ENCODE measurements at places on chromosomes 12 and 14. TPM values are rescaled to one million over a fixed set of nuclear protein-coding genes. Genes with fewer than 3 reads are reported as not detected.

DNA sequence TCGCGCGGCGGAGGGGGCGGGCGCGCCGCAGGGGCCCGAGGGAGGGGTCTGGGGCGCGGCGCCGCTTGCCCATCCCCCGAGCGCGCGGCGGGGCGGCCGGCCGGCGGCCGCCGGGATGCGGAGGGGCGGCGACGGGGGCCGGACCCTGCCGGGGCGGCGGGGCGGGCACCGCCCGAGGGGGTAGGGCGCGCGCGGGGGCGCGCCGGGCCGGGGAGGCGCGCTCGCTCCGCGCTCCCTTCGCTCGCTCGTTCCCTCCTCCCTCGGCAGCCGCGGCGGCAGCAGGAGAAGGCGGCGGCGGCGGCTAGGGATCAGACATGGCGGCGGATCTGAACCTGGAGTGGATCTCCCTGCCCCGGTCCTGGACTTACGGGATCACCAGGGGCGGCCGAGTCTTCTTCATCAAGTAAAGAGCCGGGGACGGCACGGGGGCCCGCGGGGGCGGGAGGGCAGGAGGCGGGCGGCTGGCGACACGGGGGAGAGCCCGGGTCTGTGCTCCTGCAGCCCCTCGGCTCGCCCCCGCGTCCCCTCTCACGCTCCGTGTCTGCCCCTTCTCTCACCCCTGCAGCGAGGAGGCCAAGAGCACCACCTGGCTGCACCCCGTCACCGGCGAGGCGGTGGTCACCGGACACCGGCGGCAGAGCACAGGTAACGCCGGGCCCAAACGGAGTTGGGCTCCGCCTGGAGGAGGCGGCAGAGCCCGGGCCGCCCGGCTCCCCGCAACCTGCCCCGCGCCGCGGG lies at the start of gene PLEKHA5:
PLEKHA5 (plus strand) TSS at position 248 of the 738 bp plus-strand sequence; CDS start at position 315, 67 bp downstream.
- H3K27me3 ChIP-seq: peaks cover 34% of the 10 kb centered on the region
- peak within 1 kb of the TSS; percentile 52 for H3K27ac ChIP-seq
- peaks cover 15% of the 10 kb centered on the region for H3K4me1 ChIP-seq

GRCh38 chr12:29066011-29066588 lies 83.0 kb upstream of the FAR2 start:
- no peaks in the 10 kb centered on the region for H3K36me3 ChIP-seq
- peaks cover 17% of the 10 kb centered on the region for H3K27me3 ChIP-seq
- no peak overlapping the region for H3K4me3 ChIP-seq
- no peak overlapping the region for H3K27ac ChIP-seq

- H3K27ac ChIP-seq: no peak overlapping the region
- no peak overlapping the region for H3K4me3 ChIP-seq
- DNase-seq: no peak
- no peaks in the 10 kb centered on the region for H3K27me3 ChIP-seq
Measured at GRCh38 chr12:34303091-34303870, 281.0 kb downstream of the ALG10 start.

GRCh38 chr12:28507033-28507432 lies 316.8 kb downstream of the CCDC91 start:
- no peaks in the 10 kb centered on the region for H3K36me3 ChIP-seq
- no peak for DNase-seq
- H3K4me1 ChIP-seq: no peaks in the 10 kb centered on the region

DNA sequence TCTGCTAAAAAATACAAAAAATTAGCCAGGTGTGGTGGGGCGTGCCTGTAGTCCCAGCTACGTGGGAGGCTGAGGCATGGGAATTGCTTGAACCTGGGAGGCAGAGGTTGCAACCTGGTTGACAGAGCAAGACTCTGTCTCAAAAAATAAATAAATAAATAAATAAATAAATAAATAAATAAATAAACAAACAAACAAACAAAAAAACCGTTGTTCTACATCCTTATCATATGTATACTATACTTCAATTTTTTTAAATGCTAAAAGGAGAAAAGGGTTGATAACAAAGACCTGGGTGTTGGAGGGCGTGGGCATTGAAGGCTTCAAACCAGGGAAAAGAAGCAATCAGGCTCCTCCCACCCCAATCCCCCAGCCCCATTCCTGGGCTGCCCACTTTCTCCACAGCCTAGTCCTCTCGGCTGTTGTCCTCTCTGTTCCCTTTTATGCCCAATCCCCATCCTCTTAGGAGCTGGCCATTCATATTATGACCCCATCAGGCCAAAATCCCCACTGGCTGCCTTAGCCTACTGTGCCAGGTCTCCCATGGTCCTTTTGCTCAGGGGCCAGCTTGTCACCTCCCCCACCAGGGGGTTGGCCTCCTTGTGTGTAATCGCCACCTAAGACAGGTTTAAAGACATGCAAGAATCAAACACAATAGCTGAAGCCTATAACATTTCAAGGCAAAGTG lies 30.2 kb downstream of the CLMN start:
- H3K4me1 ChIP-seq: no peaks in the 10 kb centered on the region
- H3K4me3 ChIP-seq: no peak overlapping the region
- H3K27ac ChIP-seq: no peak overlapping the region
- peaks cover 21% of the 10 kb centered on the region for H3K27me3 ChIP-seq
- no peak for DNase-seq

DNA sequence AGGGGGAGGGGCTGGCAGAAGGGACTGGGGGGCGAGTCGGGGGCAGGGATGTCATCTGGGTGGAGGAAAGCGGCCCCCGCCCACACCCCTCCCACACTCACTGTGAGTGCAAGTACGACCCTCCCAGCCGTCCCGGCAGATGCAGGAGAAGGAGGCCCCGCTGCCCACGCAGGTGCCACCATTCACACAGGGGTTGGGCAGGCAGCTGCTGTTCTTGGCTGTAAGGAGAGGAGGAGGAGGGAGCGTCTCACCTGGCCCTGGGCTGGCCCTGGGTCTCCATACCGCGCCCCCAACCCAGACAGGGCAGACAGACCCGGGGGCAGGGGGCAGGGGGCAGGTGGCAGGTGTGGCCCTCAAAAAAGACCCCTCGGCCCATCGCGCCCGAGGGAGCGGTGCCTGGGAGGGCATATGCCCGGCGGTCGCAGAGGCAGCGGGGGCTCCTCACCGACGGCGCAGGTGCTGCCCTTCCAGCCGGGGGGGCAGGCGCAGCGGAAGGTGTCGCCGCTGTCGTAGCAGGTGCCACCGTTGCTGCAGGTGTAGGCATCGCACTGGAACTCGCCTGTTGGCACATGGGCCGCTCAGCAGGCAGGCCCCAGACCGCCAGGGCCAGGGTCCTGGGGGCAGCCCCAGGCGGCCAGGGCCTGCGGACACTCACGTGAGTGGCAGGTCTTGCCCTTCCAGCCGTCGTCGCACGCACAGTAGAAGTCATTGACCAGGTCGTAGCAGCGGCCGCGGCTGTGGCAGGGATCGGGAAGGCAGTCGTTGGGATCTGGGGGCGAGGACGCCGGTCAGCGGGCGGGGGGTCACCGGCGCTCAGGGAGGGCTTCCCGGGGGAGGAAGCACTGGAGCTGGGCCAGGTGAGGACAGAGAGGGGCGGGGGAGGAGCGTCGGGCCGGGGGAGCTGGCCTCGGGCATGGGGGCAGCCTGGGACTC lies 20.6 kb downstream of the JAG2 start:
- no peaks in the 10 kb centered on the region for H3K27me3 ChIP-seq
- H3K27ac ChIP-seq: no peak overlapping the region
- DNase-seq: no peak
- H3K36me3 ChIP-seq: no peaks in the 10 kb centered on the region
- H3K4me3 ChIP-seq: no peak overlapping the region
- H3K4me1 ChIP-seq: no peaks in the 10 kb centered on the region

DNA sequence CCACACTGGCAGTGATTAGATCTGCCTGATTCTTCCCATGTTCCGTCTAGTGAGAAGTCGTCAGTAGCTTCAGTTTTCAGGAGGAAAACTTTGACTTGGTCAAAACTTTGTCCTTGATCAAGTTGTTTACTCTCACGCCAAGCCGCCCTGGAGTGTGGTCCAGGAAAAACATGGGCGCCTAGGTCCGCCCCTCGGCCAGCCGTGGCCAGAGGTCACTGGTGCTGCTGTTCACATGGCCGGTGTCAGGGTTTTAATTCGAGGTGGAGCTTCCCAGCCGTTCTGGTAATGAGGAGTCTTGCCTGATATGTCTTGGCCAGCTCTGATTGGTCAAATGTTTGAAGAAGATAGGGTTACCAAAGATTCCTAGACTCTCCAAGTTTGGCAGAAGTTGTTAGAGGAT lies 71.5 kb downstream of the PPP2R5C start:
- peaks cover 51% of the 10 kb centered on the region for H3K4me1 ChIP-seq
- H3K27ac ChIP-seq: no peak overlapping the region

GRCh38 chr12:103645202-103645601 lies 58.1 kb downstream of the STAB2 start:
- no peaks in the 10 kb centered on the region for H3K36me3 ChIP-seq
- no peak for DNase-seq
- H3K27ac ChIP-seq: no peak overlapping the region

- peaks cover 5% of the 10 kb centered on the region for H3K27me3 ChIP-seq
- peaks cover 15% of the 10 kb centered on the region for H3K4me1 ChIP-seq
- no peak for DNase-seq
- H3K4me3 ChIP-seq: no peak overlapping the region
- H3K36me3 ChIP-seq: peaks cover 10% of the 10 kb centered on the region
Measured at GRCh38 chr12:27573972-27574371, 50.0 kb downstream of the PPFIBP1 start.

DNA sequence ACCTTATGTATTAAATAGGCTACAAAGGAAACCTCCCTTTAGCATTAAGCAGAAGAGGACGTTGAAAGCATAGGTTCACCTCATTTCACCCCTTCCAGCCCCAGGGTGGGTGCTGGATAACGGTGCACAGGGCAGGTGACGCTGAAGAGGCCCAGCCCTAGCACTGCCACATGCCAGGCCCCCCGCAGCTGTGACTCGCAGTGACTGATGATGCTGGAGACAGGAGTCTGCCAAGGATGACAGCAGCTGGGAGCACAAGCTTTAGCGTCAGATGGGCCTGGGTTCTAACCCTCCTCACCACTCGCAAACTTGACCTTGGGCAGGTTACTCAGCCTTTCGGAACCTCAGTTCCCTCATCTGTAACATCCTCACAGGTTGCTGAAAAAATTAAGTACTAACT lies 76.7 kb downstream of the TBK1 start:
- H3K36me3 ChIP-seq: no peaks in the 10 kb centered on the region
- no peaks in the 10 kb centered on the region for H3K4me1 ChIP-seq
- DNase-seq: no peak
- H3K27ac ChIP-seq: no peak overlapping the region
- peaks cover 6% of the 10 kb centered on the region for H3K27me3 ChIP-seq

DNA sequence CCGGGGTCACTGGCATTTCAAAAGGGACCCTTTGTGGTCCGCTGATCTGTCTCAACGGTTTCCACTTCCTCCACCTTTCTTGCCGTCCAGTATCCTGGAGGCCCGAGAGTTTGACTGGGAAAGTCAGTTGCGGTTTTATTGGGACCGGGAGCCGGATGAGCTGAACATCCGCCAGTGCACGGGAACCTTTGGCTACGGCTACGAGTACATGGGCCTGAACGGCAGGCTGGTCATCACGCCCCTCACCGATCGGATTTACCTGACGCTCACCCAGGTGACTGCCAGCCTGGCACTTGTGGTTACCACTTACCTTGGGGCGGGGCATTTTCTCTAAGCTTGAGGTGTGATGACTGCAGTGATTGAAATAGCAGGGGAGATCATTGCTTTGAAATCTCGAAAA lies 83.8 kb downstream of the DNAH10 start:
- no peak overlapping the region for H3K27ac ChIP-seq
- no peak for DNase-seq
- no peaks in the 10 kb centered on the region for H3K36me3 ChIP-seq
- H3K4me3 ChIP-seq: no peak overlapping the region
- H3K4me1 ChIP-seq: peaks cover 3% of the 10 kb centered on the region

DPPA3 gene
- not detected for total RNA-seq

DNA sequence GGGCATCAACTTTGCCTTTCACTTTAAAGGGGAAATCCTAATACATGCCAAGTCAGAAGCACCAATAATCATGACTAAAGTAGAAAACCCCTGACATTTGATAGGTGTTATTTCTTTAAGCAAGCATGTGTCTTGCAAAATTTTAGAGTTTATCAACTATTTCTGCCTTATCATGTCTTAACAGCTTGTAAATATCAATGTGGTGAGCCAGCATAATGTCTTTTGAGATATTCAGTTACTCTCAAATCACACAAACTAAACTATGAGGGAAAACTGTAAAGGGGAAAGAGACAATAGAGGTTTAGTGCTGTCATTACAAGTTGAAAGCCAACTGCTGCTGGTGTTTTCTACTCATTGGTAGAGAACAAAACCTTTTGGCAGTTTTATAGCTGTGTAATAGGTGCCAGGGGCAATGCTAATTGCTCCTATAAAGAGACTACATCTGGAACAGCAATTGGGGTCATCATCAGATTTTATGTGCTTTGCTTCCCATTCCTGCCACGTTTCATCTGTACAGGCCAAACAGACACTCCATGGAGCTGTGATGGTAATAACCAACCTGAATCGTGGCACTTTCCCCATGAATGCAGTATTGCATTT lies 1027.4 kb downstream of the FSCB start:
- DNase-seq: no peak
- H3K4me1 ChIP-seq: no peaks in the 10 kb centered on the region
- no peaks in the 10 kb centered on the region for H3K36me3 ChIP-seq
- H3K27ac ChIP-seq: no peak overlapping the region
- no peaks in the 10 kb centered on the region for H3K27me3 ChIP-seq

E2F7 gene
- total RNA-seq: 17.7 TPM

DNA sequence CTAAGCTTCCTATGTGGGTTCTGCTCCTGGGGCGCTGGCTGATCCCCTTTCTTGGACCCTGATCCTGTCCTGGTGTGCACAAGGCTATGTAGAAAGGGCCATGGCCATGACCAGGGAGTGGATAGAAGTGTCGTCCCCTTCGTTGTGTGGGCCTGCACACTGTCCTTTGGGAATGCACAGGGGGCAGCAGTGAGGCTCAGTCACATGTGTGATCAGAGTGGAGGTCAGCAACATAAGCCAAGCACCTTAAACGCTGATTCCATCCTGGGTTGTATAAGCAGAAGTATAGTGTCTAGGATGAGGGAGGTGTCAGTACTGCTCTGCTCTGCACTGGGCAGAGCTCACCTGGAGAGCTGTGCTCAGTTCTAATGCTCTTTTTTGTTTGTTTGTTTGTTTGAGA lies 48.4 kb downstream of the ESRRB start:
- no peaks in the 10 kb centered on the region for H3K27me3 ChIP-seq
- no peak overlapping the region for H3K27ac ChIP-seq
- H3K36me3 ChIP-seq: no peaks in the 10 kb centered on the region
- no peak overlapping the region for H3K4me3 ChIP-seq
- H3K4me1 ChIP-seq: no peaks in the 10 kb centered on the region
- DNase-seq: no peak

PPP1R1A gene
- total RNA-seq: not detected

GRCh38 chr12:84911271-84912197 lies 1.1 kb downstream of the SLC6A15 start:
- H3K4me1 ChIP-seq: peaks cover 10% of the 10 kb centered on the region
- DNase-seq: no peak
- H3K36me3 ChIP-seq: no peaks in the 10 kb centered on the region

- H3K36me3 ChIP-seq: no peaks in the 10 kb centered on the region
- H3K4me1 ChIP-seq: peaks cover 14% of the 10 kb centered on the region
- H3K27me3 ChIP-seq: no peaks in the 10 kb centered on the region
Measured at GRCh38 chr14:68762953-68763764, 29.7 kb downstream of the ZFP36L1 start.

ANKLE2 gene
- 152 TPM for total RNA-seq

KRT85 gene
- total RNA-seq: not detected

EML5 gene
- 0.39 TPM for total RNA-seq

- DNase-seq: no peak
- H3K36me3 ChIP-seq: no peaks in the 10 kb centered on the region
- no peak overlapping the region for H3K4me3 ChIP-seq
Measured at GRCh38 chr12:26047401-26048226, 77.2 kb downstream of the BHLHE41 start.

RND1 gene
- total RNA-seq: 3.5 TPM

All from activated T-helper 2 cell treated with anti-CD3 and anti-CD28 coated beads, Interferon-gamma antibody, Interleukin-2, Interleukin-4, amounts not matched to agents 10 μg/mL and 5 μg/mL and 100 μg/mL, durations not matched to agents 14 hours and 24 hours and 36 hours (primary cell).